ENCODE measurements at places on chromosomes 1 and 21.

DNA sequence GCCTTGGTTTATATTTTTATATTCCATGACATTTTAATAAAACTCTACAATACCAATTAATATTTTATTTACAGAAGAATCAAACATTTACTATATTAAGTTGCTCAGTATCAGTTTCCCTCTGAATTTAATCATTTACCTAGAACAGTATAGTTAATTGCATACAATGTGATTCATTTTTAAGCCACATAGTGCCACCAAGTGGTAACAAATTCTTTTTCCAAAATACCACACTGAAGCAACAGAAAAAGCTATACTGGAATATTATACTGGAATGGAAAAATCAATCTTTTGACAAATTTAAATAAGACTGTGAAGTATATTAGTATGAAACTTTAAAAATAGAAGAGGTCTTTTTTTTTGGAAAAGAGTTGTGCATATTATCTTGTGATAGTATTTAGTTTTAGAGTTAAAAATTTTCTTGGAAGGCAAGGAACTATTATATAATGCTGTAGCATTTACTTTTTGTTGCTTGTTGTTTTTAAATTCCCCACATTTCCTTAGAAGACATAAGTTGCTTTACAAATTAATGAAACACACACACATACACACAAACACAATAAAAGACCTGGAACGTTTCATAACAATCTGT is 57.3 kb downstream of the ZNF644 start:
- no peak for DNase-seq

DNA sequence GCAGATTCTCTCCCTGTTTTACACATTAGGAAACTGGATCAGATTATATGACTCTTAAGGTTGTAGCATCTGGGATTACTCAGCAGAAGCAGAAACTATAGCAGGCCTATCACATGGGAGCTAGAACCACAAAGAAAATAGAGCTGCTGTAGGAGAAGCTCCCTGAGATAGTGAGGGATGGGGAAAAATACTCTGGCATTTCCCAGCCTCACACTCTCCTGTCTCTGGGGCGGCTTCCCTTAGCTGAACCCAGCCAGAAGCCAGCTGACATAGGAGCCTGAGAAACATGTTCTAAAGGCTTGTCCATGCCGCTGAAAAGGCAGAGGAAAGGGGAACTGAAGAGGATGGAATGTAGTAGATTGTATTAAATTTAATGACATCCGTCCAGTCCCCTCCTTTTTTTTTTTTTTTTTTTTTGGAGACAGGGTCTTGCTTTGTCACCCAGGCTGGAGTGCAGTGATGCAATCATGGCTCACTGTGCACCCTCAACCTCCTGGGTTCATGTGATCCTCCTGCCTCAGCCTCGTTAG is 76.8 kb upstream of the DNAJC6 start:
- DNase-seq, result no peak

DNA sequence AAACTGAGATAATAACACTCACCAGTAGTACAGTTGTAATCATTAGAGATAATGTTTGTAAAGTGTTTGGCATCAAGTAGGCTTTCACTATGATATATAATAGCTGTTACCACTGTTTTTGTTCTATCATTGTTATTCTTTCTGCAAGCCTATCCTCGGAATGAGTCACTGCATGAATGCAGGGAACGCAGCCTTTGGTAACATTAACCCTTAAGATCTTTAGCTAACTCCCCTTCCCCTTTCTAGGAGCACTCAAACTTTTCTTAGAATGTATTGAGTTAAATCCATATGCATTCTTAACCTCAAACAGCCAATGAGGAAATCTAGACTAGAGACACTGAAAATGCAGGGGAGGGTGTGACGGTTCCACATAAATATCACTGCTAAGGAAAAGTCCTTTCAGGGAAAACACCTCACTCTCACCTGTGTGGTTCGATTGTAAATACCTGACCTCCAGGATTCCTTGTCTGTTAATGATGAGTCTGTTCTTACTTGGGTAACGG is 467.3 kb downstream of the SETD4 start:
- no peak for DNase-seq

DNA sequence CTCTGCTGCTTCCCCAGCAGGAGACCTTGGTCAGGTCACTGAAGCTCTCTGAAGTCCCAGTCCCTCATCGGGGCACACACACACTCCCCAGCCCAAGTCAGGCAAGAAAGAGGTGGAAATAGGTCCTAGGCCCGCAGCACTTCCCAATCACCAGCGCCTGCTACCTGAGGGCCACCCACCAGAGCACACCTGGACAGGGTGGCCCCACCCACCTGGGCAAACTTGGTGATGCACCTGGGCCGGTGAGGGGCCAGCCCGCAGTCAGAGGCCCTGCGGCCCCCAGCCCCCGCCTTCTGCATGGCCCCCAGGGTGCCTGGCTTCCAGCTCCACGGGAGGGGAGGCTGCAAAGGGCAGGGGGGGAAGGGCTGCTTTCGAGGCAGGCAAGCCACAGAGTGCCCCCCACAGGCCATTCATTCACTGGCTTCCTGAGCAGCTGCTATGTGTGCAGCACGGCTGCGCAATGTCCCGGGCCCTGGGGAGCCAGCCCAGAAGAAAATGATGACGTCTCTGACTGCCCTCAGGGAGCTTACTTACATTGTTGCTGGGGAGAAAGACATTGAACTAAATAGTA is 4.7 kb downstream of the SH2D5 start:
- DNase-seq, result no peak

- DNase-seq, result no peak
Observed at GRCh38 chr1:39127513-39127912, 77.0 kb upstream of the MACF1 start.

DNA sequence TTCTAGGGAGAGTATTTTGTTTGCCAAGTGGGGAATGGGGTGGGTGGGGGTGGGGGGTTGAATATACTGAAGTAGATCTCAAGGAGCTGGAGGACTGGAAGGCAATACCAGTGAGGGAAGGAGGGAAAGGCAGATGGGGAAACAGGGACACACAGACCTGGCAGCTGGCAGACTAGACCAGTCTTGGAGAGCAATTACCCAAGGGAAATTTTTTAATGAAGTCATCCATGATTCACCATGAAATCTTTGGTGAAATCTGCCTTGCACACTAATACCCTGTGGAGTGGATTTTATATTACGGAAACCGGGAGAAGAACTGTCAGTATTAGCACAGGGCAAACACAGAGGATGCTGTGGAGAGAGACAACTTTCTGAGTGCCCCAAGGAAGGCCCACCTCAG is 29.7 kb upstream of the MARK1 start:
- DNase-seq, result no peak

- DNase-seq, result no peak
Observed at GRCh38 chr1:200336901-200337391, 72.9 kb downstream of the ZNF281 start.

DNA sequence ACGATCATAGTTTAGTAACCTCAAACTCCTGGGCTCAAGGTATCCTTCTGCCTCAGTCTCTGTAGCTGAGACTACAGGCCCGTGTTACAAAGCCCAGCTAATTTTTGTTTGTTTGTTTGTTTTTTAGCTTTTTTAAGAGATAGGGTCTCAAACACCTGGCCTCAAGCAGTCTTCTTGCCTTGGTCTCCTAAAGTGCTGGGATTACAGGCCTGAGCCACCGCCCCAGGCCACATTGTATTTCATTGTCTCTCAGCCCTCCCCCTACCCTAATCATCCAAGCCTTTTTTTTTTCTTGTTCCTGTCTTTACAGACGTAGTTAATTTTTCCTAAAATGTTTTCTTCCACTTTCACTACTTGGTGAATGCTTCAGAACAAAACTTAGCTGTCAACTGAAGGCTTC is 5.4 kb downstream of the CDC7 start:
- no peak for DNase-seq

DNA sequence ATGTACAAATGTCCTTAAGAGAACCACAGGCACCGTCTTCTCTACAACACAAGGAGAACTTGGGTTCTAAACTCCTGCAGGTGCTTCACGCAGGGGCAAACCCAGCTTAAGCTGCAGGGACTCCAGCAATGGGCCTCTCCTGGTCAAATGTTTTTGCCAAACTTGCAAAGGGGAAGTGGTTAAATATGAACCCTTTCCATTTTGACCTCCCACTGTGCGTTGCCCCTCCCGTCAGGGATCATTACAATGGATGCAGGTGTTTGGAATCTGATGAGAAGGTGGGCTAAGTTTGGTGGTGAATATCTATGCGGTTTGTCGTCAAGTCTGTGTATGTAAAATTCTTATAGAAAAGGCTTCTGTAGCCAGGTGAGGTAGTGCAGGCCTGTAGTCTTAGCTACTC is 29.1 kb upstream of the SLC25A33 start:
- no peak for DNase-seq

DNA sequence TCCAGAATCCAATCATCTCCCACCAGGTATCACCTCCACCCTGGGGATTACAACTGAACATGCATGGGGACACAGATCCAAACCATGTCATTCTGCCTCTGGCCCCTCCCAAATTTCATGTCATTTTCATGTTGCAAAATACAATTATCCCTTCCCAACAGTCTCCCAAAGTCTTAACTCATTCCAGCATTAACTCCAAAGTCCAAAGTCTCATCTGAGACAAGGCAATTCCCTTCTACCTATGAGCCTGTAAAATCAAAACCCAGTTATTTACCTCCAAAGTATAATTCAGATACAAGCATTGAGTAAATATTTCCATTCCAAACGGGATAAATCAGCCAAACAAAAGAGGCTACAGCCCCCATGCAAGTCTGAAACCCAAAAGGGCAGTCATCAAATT is 73.1 kb downstream of the USH2A start:
- no peak for DNase-seq

GRCh38 chr1:207841901-207842300 is 69.0 kb downstream of the CD34 start:
- no peak for DNase-seq

GRCh38 chr1:167333703-167334102 is 113.0 kb downstream of the POU2F1 start:
- no peak for DNase-seq

GRCh38 chr1:26788836-26789611 is 1.3 kb downstream of the PIGV start:
- DNase-seq, result peak; percentile 67

DNA sequence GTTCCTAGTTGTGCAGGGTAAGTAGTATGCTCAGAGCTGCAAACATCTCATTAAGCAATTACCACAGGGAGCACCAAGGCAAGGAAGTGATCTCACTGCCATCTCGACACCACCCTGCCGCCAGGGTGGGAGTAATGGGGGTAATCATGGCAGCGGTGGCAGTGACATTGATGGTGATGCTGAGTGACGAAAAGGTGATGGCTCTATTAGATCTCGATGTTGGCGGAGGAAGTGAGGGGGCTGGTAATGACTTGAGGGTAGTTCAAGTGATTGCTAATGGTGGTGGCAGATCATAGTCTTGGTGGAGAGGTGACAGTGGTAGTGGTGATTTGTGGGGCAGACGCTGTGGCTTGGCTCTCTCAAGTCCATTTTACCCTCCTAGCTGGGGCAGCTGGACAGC is 25.4 kb upstream of the TENT5B start:
- no peak for DNase-seq

DNA sequence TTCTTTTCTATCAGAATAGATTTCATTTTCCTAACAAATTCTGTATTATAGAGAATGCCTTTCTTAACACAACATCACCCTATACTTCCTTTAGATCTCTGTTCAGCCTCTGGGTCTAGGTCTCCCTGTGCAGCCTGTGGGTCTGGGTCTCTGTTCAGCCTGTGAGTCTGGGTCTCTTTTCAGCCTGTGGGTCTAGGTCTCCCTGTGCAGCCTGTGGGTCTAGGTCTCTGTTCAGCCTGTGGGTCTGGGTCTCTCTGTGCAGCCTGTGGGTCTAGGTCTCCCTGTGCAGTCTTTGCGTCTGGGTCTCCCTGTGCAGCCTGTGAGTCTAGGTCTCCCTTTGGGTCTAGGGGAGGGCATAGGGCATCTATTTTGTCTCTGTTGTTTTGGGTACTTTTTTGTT is 59.6 kb upstream of the DIP2A start:
- no peak for DNase-seq

DNA sequence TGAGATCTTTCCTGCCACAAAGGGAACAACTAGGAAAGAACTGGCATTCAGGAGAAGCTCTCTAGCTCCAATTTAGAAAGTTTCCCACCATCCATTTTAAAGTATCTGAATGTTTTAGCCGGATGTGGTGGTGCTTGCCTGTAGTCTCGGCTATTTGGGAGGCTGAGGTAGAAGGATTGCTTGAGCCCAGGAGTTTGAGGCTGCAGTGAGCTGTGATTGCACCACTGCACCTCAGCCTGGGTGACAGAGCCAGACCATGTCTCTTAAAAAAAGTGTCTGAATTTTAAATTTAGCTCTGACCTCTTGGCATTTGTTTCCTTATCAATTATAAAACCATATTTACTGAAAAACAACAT is 67.2 kb downstream of the RPAP2 start:
- no peak for DNase-seq

DNA sequence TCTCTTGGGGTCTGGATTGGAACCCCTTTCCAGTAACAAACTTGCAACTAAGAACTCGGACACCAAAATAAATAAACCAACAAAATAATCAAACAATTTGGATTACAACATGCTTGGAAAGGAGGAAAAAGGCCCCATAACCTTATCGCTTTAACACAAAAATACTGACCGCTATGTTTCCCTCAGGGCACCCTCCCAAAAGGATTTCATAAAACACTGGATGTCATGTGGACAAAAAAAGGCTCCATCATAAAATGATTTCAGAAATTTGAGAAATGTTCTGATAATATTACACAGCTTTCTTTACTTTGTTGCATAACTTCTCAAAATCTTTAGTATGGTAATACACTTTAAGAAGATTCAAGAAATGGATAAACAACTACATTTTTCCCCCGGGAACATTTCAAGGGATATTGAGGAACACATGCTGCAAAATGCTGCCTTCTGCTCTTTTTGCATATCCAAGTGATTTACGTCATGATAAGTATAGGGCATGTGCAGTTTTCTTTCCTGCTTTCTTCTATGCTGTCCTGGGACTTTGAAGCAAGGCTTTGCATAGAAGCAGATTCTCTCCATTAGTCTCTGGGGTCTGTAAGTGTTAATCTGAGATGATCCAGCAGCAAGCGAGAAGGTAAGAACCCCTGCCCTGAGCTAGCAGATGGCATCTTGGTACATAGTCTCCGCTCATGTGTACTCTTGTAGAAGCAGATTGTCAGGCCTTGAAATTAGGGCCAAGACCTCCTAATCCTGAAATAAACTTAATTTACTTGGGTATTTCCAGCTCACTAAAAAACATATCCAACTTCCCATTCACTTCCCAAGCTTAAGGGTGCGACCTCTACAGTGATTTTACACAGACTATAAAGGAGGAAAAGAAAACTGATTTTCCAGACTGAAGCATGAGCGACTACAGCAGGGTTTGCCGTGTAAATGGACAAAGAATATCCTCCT is 85.5 kb upstream of the KIAA0040 start:
- no peak for DNase-seq

All from progenitor cell of endocrine pancreas (in vitro differentiated cells).